Gastroesophageal sphincter (tissue), 4 donors: ENCODE measurements at places on chromosomes 16 and 17. TPM values are rescaled to one million over a fixed set of nuclear protein-coding genes. Genes with fewer than 3 reads are reported as not detected.

- ATAC-seq, result peak; percentile 8
Measured at GRCh38 chr16:4372001-4372577, 441 bp downstream of the VASN start.

- ATAC-seq, result no peak
Measured at GRCh38 chr16:47779201-47780016, 318.3 kb downstream of the PHKB start.

DBNDD1 gene
- 3.0 TPM for total RNA-seq

SLC38A8 gene
- not detected for total RNA-seq
